ENCODE measurements at places on chromosomes 7 and 10.
A peak's percentile ranks its signal among the peaks of the same experiment; 100 is the strongest.

GRCh38 chr7:131011976-131012375 is 278.0 kb upstream of the KLF14 start:
- no peak for DNase-seq

DNA sequence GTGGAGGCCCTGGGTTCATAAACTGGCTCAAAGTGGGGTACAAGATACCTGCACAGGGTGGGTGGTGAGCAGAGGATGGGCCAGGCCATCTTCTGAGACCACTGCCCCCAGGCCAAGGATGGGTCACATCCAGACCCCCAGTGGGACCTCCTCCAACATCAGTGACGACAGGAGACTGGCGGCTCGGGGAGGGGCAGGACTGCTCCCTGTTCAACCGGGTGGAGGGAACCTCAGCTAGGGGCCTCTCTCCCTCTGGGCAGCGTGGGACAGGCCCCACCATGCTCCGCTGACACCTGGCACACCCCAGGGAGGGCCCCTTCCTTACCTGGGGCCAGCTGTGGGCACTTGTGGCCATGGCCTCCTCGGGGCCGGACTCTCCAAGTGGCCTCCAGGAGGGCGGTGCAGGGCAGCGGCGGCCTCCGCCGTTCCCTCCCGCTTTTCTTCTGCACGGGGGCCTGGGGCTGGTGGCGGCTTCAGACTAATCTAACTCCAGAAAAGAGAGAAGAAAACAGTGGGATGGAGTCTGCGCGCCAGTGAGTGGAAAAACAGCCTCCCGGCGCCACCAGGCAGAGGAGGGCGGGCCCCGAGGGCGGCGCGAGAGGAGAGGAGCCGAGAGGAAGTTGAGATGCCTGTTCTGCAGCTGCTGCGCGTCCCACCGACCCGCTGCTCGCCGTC is at the start of gene CALHM2:
TSS of gene CALHM2 (minus strand) at position 540 of the 675 bp plus-strand sequence. CDS start 2,429 bp downstream, outside the sequence.
- DNase-seq, result no peak

DNA sequence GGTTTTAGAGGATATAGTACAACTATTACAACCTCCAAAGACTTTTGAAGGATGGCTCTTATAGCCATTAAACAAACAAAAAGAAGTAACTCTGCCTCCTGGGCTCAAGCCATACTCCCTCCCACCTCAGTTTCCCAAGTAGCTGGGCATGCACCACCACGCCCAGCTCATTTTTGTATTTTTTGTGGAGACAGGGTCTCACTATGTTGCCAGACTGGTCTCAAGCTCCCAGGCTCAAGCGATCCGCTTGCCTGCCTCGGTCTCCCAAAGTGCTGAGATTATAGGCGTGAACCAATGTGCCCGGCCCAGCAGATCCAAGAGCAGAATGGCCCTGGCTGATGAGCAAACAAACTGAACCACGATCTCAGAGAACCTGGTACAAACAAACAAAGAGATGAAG is 16.0 kb downstream of the NANOS1 start:
- DNase-seq, result no peak

GRCh38 chr7:50860174-50860573 is 77.5 kb upstream of the GRB10 start:
- no peak for DNase-seq

- no peak for DNase-seq
Measured at GRCh38 chr10:74743401-74743800, 83.0 kb upstream of the KAT6B start.

DNA sequence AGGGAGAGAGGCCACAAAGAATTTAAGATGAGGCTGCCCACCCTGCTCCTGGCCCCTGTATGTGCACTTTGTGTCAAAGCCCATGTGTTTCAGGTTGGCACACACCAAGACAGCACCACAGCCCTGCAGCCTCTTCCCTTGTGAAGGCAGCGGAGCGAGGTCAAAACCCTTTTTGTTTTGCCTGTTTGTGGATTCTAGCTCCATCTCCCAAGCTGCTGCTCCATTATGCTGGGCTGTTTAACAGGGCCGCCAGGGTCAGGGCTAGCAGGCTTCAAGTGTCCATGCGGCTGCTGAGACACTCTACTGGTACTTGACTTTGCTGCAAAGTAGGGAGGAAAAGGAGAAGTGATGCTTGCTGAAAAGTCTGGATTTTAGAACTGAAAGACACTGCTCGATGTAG is 142.3 kb upstream of the EFCAB10 start:
- no peak for DNase-seq

DNA sequence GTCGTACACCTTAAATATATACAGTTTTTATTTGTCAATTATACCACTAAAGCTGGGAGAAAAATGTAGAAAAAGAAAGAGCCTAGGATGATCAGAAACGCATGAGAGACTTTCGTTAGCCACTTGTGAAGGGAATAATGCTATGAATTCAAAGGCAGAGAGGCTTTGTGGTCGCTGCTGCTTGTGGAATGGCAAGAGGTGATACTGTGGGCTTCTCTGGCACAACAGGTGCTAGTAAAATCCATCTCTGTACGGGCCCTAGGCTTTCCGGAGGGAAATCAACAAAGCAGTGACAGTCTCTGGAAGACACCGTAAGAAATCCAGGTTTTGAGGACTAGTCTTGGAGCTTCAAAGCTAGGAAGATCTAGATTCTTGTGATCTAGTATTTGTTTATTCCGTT is 52.6 kb downstream of the LRRC72 start:
- no peak for DNase-seq

DNA sequence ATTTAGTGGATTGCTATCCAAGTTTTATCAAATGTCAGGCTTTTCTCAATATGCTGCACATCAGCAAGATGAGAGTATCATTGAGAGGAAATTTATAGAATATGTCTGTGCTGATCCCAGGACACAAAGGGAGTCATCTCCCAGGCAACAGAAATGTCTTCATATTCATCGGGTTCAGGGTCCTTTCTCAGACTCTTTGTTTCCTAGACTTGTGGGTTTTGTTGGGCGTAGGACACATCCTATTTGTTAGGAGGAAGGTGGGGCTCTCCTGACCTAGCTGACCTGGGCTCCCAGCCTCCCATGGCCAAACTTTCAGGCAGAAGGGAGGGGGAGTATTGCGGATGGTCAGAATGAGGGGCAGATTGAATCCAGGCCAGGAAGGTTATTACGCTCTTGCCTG is 22.9 kb upstream of the NPS start:
- DNase-seq, result no peak

- no peak for DNase-seq
Measured at GRCh38 chr10:110771991-110772390, 99.7 kb upstream of the PDCD4 start.

DNA sequence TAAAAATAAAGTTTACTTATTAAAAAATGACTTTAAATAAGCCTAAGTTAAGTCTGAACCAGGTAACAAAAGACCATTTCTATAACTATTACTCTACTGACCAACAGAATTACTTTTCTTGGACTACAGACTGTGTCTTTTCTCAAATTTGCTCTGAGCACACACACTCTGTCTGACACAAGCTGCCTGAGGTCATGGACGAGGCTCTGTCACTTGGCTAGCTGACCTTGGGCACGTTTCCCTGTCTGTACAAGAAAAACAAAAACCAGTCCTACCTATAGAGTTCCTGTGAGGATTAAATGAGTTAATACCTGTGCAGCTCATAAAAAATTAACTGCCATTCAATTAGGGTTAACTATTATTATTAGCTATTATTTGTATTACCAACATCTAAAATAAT is 22.9 kb downstream of the ATE1 start:
- DNase-seq, result no peak

DNA sequence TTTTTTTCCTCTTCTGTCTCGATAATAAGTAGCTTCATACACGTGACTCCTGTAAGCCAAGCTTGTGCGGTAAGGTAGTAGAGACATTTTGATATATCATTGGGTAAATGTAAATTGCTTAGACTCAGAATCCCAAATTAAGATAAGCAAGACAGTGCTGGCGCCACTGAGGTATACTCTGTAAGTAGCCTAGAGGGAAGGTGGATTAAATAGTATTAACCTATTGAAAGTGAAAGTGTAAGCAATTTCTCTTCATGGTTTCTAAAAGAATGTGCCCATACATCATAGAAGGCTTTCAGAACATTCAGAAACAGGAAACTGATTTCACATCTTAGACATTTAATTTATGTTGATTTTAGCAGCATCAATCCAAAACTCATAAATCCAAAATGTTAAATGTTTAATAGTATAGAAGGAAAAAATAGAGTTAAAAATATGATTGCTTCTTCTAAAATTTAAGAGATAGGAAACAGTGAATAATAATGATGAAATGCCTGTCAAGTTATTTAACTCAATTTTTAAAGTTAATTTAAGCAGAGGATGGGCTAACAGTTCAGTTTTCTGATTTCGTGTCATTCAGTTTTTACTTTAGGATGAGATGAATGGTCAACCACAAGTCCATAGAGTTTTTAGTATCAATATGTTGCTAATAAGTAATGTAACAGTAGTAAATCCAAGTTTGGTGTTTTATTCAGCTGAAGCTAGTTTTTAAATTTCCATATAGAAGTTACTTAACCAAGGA is 36.8 kb downstream of the LRRC72 start:
- no peak for DNase-seq

DNA sequence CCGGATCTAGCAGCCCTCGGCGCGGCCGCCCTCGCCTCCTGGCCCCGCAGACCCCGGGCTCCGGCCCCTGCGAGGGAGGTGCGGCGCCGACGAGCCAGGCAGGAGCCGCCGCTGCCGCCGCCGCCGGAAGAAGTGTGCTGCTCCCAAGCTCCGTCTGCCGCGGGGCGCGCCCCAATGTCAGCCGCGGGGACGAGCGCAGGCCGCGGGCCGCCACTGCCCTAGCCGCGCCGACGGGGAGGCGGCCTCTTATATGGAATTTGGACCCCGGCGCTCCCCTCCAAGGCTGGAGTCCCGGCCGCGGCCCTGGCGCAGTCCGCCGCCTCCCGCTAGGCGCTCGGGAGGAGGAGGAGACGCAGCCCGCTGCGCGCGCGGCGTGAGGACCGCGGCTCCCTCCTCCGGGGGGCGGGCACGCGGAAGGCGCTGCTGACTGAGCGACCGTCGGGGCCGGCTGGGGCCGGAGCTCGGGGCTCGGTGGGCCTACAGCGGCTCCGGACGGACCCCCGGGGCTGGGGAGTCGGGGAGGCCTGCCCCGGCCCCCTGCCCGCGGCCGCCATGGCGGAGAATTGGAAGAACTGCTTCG is at the start of gene TRIM8:
TSS of gene TRIM8 (plus strand) at position 414 of the 580 bp plus-strand sequence. CDS start at position 553, 139 bp downstream.
- no peak for DNase-seq

DNA sequence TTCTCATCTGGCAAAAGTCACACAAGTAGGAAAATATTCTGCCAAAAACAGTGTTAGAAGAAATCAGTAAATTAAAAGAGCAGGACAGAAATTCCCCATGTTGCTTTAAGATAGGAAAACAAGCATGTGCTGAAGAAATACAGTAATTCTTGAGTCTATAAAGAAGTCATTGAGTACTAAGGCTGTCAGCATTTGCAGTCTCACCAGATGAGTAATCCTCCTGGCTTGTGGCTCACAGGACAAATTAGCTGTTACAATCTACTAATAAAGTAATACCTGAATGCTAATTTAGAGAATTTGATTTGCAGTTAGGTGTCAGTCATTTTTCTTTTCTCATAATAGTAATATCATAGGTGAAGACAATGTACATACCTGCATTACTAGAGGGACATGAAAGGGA is 1158.9 kb upstream of the CELF2 start:
- no peak for DNase-seq

DNA sequence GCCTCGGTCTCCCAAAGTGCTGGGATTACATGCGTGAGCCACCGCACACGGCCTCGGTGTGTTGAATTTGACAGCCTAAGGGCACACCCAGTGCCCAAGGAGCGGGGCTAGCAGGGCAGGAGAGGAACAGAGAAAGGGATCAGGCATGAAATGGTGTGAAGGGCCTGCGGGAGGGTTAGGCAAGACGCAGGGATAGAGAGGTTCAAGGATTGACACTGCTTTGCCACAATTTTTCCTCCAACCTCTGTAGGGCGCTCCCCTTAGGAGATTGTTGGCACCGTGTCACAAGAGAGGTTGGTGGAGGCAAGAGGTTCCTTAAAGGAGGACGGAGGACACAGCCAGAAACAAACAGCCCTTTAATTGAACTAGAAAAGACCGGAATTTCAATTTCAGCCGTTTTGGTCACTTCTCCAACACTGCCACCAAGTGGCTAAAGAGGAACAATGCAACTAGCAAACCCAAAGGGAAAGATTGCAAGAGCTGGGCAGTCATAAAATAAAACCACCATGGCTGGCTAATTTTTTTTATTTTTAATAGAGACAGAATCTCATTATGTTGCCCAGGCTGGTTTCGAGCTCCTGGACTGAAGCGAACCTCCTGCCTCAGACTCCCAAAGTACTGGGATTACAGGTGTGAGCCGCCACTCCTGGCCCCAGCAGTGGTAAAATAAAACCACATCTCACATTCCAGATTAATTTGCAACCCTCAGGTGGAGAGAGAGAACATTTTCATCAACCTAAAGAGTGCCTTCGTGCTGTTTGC is 6.9 kb upstream of the CREB3L2 start:
- DNase-seq, result peak; percentile 49

DNA sequence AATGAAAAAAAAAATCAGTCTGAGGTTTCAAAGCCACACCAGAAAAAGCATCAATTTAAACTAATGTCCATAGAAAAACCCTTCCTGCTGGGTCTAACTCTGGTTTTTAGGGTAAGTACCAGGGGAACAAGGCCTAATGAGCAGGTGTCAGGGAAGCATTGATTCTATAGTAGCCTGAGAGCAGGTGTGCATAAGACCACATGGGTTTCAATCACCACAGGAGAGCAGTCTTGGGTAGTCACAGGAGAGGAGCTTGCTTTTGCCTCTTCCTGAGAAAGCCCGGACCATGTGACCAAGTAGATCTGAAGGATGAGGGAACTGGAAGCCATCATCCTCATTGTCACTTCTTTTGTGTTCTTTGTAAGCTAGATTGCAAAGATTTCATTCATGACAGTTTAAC is 66.3 kb upstream of the AGK start:
- DNase-seq, result no peak

GRCh38 chr7:47621979-47622561 is 40.2 kb upstream of the TNS3 start:
- DNase-seq, result no peak

GRCh38 chr10:110498087-110498981 is 627 bp downstream of the DUSP5 start:
- no peak for DNase-seq

DNA sequence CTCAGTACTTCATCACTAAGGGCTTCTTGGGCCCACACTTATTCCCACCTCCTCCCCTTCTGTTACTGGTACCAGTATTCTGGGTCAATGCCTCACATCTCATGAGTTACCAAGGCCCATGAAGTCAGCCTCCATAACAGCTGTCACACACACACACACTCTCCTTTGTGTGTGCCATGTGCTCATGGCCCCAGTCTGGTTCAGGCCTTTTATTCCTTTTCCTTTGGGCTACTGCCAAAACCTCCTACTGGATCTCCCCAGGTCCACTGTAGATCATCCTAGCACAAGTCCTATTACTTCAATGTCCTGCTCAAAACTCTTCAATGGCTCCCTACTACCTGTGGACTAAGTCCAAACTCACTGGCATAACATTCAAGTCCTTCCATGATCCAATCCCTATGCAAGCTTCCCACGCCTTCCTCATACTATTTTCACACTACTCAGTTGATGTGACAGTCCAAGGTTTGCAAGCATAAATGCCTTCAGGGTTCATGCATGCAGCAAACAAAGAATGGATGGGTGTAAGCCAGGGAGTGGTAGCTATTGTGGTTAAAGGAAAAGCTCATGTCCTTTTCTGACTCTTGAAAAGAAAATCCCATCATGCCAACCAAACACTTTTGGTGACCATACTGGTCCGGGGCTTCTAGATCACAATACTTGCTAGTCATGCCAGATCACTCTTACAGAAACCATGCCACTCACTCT is 68.1 kb downstream of the CCDC6 start:
- no peak for DNase-seq

GRCh38 chr10:114027951-114028350 is 15.7 kb upstream of the ADRB1 start:
- DNase-seq, result no peak

GRCh38 chr10:73827346-73828089 is 16.1 kb upstream of the NDST2 start:
- no peak for DNase-seq
